ENCODE measurements at places on chromosomes 7 and 10. TPM values are rescaled to one million over a fixed set of nuclear protein-coding genes. Genes with fewer than 3 reads are reported as not detected.

DNA sequence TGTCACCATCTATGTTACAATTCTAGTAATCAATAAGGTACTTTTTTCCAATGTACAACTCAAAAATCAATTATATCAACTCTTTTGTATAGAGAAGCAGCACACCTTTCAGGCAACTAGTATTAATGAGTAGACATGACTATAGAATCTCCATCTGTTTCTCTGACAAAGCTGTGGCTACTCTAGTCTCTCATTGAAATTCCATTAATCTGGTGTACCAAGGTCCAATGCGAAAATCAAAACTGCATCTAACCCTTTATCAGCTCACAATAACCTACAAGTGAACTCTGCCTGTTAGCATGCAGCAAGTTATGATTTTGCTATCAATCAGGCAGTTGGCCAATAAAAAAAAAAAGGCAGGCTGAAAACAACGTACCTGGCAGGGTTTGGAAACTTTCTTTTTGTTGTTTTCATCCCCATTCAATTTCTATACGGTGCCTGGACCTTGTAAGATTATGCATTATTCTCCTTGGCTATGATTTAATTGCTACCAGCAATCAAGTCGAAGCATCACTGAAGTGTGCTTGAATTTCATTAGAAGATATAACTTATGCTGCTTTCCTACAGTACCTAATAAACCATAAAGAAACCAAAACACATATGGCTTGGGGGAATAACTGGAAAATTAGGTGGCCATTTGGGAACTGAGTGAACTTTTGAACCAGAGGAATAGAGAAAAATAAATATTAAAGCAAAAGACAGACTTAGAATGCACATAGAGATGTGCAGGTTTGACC, 23.2 kb downstream of the SKAP2 start:
- H3K27me3 ChIP-seq = no peaks in the 10 kb centered on the region
- DNase-seq = no peak
- H3K4me3 ChIP-seq = no peak overlapping the region
- H3K27ac ChIP-seq = no peak overlapping the region
- no peaks in the 10 kb centered on the region for H3K36me3 ChIP-seq
- H3K4me1 ChIP-seq = no peaks in the 10 kb centered on the region

DNA sequence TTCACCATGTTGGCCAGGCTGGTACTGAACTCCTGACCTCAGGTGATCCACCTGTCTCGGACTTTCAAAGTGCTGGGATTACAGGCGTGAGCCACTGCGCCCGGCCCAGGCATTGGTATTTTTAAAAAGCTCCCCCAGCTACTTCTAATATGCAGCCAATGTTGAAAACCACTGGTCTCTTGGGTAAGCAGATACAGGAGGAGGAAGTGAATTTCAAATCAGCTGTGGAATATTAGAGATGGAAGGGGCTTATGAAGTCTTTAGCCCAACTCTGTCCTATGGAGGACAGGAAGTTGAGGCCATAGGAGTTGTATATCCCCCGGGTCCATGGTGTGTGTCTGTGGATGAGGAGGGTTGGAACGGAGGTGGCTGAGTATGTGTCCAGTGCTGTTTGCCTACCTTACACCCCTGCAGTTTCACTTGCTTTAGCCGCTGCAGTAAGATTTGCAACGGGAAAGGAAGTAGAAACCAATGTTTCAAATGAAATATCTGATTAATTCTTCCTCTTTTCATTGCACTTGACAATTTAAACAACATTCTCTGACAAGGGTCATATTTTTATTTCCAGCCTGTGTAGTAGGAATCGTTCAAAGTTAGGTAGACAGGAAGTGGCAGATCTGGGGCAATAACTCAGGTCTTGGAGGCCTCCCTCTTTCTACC, 3.4 kb downstream of the PDE6C start:
- H3K4me3 ChIP-seq = no peak overlapping the region
- no peak overlapping the region for H3K27ac ChIP-seq
- no peaks in the 10 kb centered on the region for H3K4me1 ChIP-seq
- no peaks in the 10 kb centered on the region for H3K27me3 ChIP-seq
- no peak for DNase-seq

DNA sequence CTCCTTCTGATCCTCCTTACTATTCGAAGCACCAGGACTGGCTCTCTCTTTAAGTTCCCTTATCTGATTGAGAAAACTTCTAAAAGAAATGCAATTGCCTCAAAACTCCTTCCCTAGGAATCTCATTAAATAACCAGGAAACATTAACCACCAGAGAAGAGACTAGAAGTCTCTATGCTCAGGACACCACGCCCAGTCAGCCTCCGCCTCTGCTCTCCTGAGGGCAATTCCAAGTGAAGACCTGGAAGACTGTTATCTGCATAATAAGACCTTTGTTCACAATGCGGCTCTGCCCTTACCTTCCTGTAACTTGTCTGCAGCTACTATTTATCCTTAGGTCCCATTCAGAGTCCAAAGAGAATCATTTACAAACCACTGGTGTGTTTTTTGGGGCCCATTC, 78.8 kb downstream of the ELMO1 start:
- no peak overlapping the region for H3K27ac ChIP-seq
- DNase-seq = no peak
- no peaks in the 10 kb centered on the region for H3K4me1 ChIP-seq
- H3K36me3 ChIP-seq = no peaks in the 10 kb centered on the region
- no peaks in the 10 kb centered on the region for H3K27me3 ChIP-seq
- no peak overlapping the region for H3K4me3 ChIP-seq

GRCh38 chr7:93945756-93946535, 24.4 kb downstream of the GNG11 start:
- no peak overlapping the region for H3K27ac ChIP-seq
- DNase-seq = no peak
- no peak overlapping the region for H3K4me3 ChIP-seq
- no peaks in the 10 kb centered on the region for H3K36me3 ChIP-seq
- no peaks in the 10 kb centered on the region for H3K27me3 ChIP-seq

GRCh38 chr10:621981-622740, 67.3 kb downstream of the DIP2C start:
- no peaks in the 10 kb centered on the region for H3K27me3 ChIP-seq
- no peak overlapping the region for H3K27ac ChIP-seq
- no peaks in the 10 kb centered on the region for H3K36me3 ChIP-seq
- no peak for DNase-seq

GRCh38 chr7:137642472-137642871, 204.3 kb downstream of the DGKI start:
- no peak overlapping the region for H3K4me3 ChIP-seq
- H3K27ac ChIP-seq = no peak overlapping the region
- H3K36me3 ChIP-seq = no peaks in the 10 kb centered on the region
- H3K4me1 ChIP-seq = no peaks in the 10 kb centered on the region

DNA sequence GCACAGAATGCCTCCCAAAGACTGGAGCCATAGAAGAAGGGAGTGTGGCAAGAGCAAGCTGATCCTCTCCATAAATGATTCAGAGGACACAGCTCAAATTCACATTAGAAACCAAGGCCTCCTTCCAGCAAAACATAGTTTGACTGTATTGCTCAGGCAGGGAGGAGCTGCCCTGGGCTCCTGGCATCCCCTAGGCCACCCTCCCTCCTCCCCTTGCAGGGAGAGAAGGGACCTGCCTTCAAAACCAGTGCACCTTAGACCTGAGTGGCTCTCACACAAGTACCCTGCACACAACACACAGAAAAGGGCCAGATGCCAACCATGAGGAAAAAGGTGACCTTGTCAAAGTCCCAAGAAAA, 64.7 kb downstream of the CREB3L2 start:
- no peak overlapping the region for H3K27ac ChIP-seq
- no peak overlapping the region for H3K4me3 ChIP-seq
- no peaks in the 10 kb centered on the region for H3K36me3 ChIP-seq
- no peaks in the 10 kb centered on the region for H3K27me3 ChIP-seq

- H3K27ac ChIP-seq = no peak overlapping the region
- no peaks in the 10 kb centered on the region for H3K36me3 ChIP-seq
- H3K4me1 ChIP-seq = no peaks in the 10 kb centered on the region
- no peak for DNase-seq
These were observed 19.1 kb upstream of the VOPP1 start for GRCh38 chr7:55591282-55591931.

- no peak overlapping the region for H3K4me3 ChIP-seq
- no peaks in the 10 kb centered on the region for H3K27me3 ChIP-seq
- no peak for DNase-seq
- no peak overlapping the region for H3K27ac ChIP-seq
These were observed 39.5 kb upstream of the YAE1 start for GRCh38 chr7:39526666-39527065.

GRCh38 chr10:89082086-89082485, 91.5 kb downstream of the FAS start:
- H3K27ac ChIP-seq = no peak overlapping the region
- H3K27me3 ChIP-seq = no peaks in the 10 kb centered on the region
- no peaks in the 10 kb centered on the region for H3K4me1 ChIP-seq
- H3K36me3 ChIP-seq = no peaks in the 10 kb centered on the region

DNA sequence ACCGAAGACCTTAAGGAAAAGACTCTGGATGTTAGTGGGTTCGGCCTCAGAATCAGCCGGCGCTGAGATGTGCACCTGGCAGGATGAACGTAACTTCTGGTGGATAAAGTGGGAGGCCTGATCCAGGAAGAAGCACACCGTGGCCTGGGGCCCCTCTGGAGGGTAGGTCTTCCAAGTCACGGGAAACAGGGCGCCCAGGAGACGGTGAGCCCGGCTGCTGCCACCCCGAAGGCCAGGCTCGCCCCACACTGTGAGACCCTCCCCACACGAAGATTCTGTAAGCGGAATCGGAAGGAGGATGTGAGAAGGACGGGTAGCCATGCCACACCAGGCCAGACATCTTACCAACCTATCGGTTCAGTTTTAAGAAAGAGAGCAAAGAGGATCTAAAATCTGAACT, 279.0 kb downstream of the DNAJB6 start:
- H3K36me3 ChIP-seq = no peaks in the 10 kb centered on the region
- no peak for DNase-seq
- H3K27ac ChIP-seq = peak overlapping the region; percentile 83
- H3K4me3 ChIP-seq = no peak overlapping the region
- H3K4me1 ChIP-seq = peaks cover 27% of the 10 kb centered on the region
- no peaks in the 10 kb centered on the region for H3K27me3 ChIP-seq

- H3K27me3 ChIP-seq = no peaks in the 10 kb centered on the region
- H3K4me1 ChIP-seq = no peaks in the 10 kb centered on the region
- H3K4me3 ChIP-seq = no peak overlapping the region
- DNase-seq = no peak
These were observed 13.6 kb upstream of the MICU1 start for GRCh38 chr10:72639441-72639873.

GRCh38 chr7:13466874-13467547, 522.5 kb downstream of the ETV1 start:
- H3K27me3 ChIP-seq = no peaks in the 10 kb centered on the region
- no peak overlapping the region for H3K4me3 ChIP-seq
- H3K27ac ChIP-seq = no peak overlapping the region
- no peaks in the 10 kb centered on the region for H3K4me1 ChIP-seq

GRCh38 chr10:102220612-102221011, 5.5 kb upstream of the ELOVL3 start:
- no peak overlapping the region for H3K27ac ChIP-seq
- H3K27me3 ChIP-seq = no peaks in the 10 kb centered on the region
- no peaks in the 10 kb centered on the region for H3K4me1 ChIP-seq
- H3K36me3 ChIP-seq = no peaks in the 10 kb centered on the region

DNA sequence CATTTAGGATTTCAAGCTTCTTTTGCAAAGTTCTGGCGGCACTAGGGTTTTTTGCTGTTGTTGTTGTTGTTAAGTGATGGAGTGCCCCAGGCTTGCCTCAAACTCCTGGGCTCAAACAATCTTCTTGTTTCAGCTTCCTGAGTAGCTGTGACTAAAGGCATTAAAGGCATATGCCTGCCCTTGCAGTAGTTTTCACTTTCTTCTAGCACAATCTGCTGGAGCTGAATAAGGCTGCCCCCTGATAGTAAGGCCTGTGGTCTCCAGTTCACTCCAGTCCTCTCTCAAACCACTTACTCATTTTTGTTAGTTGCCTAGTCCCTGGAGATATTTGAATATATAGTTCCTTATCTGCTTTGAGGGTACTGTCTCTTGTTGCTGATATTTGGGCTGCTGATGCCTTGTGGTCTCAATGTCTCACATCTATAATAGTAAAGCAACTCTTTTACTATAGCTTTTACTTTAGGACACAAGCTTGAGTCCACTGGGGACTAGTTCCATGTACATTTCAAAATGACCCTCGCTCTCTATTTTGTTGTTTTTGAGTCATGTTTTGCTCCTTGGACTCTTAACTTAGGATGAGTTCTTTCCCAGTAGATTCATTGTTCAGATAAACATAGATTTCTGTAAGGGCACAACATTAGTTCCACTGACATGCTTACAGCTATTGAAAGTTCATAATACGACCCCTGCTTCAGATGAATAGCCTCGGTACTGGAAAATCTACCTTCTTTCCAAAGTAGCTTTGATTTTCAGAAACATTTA, 25.5 kb downstream of the PHF14 start:
- H3K27ac ChIP-seq = no peak overlapping the region
- H3K4me1 ChIP-seq = no peaks in the 10 kb centered on the region
- no peaks in the 10 kb centered on the region for H3K27me3 ChIP-seq
- no peak for DNase-seq
- no peak overlapping the region for H3K4me3 ChIP-seq
- no peaks in the 10 kb centered on the region for H3K36me3 ChIP-seq

DNA sequence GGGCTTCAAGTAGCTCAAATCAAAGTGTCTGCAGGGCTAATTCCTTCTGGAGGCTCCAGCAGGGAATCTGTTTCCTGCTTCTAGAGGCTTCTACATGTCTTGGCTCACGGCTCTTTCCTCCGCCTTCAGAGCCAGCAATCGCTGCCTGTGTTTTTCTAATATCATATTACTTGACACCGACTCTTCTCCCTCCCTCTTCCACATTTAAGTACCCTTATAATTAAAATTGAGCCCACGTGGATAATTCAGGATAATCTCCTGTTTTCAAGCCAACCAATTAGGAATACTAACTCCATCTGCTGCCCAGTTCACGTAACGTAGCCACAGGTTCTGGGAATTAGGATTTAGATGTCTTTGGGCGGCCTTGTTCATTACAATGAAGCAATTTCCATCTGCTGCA, 372.2 kb downstream of the DPP6 start:
- no peaks in the 10 kb centered on the region for H3K27me3 ChIP-seq
- no peak for DNase-seq
- H3K4me1 ChIP-seq = no peaks in the 10 kb centered on the region
- no peak overlapping the region for H3K27ac ChIP-seq
- H3K36me3 ChIP-seq = no peaks in the 10 kb centered on the region

DNA sequence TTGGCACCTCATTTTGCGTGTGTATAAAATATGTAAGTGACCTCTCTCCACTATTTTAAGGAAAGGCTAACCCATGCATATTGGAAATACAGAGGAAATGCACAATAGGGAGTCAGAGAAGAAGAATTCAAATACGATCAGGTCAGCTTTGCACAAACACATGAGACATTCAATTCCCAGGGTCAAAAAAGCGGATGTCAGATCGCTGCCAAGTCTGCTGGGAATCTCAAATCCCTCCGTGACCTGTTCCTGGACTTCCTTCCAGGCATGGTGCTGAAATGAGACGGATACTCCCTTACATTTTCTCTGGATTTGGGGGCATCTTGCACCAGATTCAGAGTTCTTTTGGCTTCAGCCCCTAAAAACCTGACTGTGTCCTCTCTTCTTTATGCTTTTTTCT, 91.9 kb upstream of the PRKCQ start:
- no peak overlapping the region for H3K4me3 ChIP-seq
- no peak for DNase-seq
- H3K4me1 ChIP-seq = no peaks in the 10 kb centered on the region
- H3K27ac ChIP-seq = no peak overlapping the region

GRCh38 chr10:26043469-26043868, 109.4 kb downstream of the MYO3A start:
- H3K4me1 ChIP-seq = no peaks in the 10 kb centered on the region
- no peak for DNase-seq
- no peak overlapping the region for H3K4me3 ChIP-seq
- no peak overlapping the region for H3K27ac ChIP-seq

Gene KCTD7
- 71.7 TPM for total RNA-seq

Gene PALD1
- 13.3 TPM for total RNA-seq

Gene IDI2
- total RNA-seq = not detected

Gene ZNF736
- total RNA-seq = 40.0 TPM

Gene GBX1
- total RNA-seq = 2.9 TPM

Gene CALML3
- 0.63 TPM for total RNA-seq

Gene CCDC146
- total RNA-seq = 34.3 TPM

Gene CRTAC1
- 12.2 TPM for total RNA-seq
